ENCODE measurements at places on chromosomes 13 and 19.

DNA sequence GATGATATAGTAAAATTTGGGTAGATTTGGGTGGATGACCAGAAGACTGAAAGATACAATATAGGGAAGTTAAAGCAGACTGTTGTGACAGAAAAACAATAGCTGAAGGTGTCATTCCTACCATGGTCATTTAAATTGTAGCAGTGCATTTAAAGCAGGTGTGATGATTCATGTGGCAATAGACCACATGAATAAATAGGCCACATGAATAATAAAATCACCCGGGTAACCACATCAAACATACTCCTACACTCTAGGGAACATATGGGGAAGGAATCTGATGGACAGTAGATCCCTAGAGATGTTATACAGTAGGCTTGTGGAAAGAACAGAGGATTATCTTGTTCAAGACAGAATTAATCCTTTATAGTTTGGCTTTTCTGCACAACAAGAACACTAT, 392.6 kb downstream of the SLITRK5 start:
- no peak for DNase-seq

GRCh38 chr13:37736045-37736444, 133.5 kb downstream of the TRPC4 start:
- DNase-seq = no peak

DNA sequence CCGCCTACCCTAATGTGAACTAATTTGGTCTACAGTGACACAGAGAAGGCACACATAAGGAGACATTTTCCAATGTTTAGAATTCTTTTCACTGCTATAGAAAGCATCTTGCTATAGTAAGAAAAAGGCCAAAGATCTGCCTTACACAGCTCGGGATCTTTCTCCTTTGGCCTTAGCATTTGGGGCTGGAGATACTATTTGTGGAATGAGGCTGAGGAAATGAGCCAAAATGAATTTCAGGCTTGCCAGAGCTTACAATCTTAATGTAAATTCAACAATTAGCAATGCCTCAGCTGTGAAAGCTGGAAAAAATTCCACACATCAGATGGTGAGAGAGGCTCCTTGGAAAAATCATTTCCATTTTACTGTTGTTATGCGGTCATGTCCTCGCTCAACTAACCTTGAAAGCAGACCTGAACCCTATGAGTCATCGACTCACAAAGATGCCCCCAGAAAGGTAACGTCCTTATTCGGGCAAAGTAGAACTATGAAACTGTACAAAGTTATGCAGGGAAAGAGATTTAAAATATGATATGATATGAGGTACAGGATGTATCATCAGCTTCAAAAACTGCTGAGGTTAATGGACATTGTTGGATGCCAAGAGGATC, 324.5 kb upstream of the NBEA start:
- DNase-seq = no peak

DNA sequence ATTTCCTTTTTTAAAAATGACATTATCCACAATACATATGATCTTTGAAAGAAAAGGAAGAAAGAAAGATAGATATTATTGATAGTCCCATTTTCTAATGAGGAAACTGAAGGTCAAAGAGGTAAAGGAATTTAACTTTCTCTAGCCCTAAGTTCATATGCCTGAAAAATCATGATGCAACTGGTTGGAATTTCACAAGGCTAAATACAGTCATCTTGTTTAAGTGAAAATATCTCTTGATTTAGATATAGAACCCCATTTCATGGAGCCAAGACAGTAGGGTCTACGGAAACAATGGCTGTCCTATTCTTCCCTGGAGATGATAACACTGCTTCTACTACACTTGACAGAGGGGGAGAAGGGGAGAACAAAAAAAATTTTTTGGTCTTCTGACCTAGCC, 366.2 kb downstream of the DNAJC15 start:
- no peak for DNase-seq

DNA sequence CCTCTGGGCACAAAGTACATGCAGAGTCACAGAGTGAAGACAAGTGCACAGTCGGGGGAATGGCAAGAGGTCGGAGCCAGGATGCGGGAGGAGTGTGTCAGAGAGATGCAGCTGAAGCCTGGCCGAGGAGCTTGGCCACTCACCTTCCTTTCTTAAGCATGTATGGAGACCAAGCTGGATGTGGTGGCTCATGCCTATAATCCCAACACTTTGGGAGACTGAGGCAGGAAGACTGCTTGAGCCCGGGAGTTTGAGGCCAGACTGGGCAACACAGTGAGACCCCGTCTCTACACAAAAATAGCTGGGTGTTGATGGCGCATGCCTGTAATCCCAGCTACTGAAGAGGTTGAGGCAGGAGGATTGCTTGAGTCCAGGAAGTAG, 67.0 kb downstream of the LATS2 start:
- no peak for DNase-seq
